ENCODE measurements at places on chromosomes 6 and 20.

DNA sequence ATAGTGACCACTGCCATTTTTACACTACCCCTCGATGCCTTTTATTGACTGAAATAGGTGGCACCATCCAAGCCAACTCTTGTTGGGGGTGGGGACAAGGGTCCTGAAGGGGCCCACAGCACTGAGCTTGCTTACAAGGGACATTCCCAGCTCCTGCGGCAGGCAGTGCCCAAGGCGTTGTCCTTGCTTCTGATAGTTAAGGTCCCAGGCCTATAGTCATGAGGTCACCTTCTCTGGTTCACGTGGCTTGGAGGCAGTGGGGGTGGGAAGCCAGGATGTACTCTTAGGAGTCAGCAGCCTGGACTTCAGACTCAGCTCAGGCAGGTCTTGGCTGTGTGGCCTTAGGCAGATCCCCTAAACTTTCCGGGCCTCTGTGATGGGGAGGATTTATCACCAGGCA, 48.6 kb downstream of the TOX2 start:
- DNase-seq, result no peak

- DNase-seq, result no peak
These were observed 370.9 kb upstream of the HS3ST5 start for GRCh38 chr6:114713690-114714089.

- DNase-seq, result no peak
These were observed 22.7 kb upstream of the POU5F1 start for GRCh38 chr6:31193206-31193605.

GRCh38 chr6:87393026-87393622, 14.6 kb upstream of the CFAP206 start:
- DNase-seq, result peak; percentile 22

DNA sequence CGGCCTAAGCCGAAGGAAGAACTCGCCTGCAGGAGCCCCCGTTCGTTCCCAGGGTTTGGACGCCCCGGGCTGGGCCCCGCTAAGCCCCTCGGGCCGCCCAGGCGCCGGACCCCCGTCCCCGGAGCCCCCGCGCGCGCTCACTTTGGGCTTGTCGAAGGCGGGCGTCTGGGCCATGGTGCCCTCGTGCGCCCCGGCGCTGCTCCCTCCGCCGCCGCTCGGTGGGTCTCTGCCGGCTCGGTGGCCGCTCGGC, 140 bp downstream of the ADA start:
- no peak for DNase-seq

GRCh38 chr6:133804265-133804664, 84.6 kb upstream of the TCF21 start:
- no peak for DNase-seq

DNA sequence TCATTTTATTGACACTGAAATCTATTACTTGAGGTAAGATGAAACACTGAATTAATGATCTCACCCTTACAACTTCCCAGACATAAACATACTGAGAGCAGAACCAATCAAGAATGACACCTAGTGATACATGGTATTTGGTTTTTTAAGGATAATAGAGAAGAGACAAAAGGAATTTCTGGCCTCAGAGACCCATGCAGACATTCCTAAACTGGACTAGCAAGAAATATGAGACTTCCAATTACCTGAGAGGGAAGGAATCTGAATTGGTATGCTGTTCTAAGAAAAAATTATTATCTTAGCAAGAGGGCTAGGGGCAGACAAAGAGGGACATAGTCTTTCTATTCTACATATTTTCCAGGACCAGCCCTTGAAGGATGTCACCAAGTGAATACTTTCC, 141.1 kb downstream of the BMP5 start:
- no peak for DNase-seq

- no peak for DNase-seq
These were observed 15.2 kb upstream of the GUCA1A start for GRCh38 chr6:42158011-42158410.

DNA sequence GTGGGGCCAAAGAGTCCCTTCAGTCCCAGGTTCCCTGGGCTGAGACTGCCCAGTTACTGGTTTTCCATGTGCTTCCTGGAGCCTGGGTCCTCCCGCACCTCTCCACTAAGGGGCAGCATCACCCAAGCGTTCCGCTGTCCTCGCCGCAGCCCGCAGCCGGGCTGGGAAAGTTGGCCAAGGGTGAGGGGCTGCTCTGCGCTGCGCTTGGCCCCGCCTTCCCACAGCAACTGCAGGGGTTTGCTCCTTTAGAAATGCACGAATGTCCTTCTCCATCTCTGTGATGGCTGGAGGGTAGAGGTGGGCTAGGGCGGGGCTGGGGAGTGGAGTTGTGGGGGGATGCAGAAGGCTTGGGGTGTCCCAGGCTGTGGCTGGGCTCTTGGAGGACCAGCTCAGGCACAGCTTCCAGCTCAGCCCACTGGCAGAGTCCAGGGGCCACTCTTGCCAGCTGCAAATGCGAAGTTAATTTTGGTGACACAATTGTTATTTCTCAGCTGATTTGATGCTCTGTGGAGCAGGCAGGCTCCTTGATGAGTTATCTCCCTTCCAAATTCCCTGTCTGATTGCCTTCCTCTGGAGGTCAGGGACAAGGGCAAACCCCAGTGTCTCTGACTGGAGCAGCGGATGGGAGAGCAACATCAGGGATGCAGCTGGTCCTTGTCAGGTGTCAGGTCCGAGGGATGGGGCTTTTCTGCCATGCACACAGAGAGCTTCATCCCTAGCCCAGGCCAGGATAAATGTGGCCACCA, 63.2 kb downstream of the NOL4L start:
- peak; percentile 71 for DNase-seq

DNA sequence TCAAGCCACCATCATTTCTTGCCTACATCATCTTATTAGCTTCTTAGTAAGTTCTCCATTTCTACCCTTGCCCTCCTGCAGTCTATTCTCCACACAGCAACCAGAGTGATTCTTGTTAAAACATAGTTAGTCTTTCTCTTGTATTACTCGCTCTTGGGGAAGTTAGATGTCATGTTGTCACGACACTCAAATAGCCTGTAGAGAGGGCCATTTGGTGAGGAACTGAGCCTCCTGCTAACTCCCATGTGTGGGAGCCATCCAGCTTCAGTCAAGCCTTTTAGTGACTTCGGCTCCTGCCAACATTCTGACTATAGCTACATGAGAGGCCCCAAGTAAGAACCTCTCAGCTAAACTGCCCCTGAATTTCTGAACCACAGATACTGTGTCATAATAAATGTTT, 395.4 kb downstream of the CDC5L start:
- no peak for DNase-seq

GRCh38 chr20:58841539-58842264, 9.0 kb downstream of the GNAS-AS1 start:
- DNase-seq, result no peak

- DNase-seq, result no peak
These were observed 21.4 kb downstream of the KCNQ5 start for GRCh38 chr6:72643214-72643613.

- DNase-seq, result no peak
These were observed 59.8 kb downstream of the SOD2 start for GRCh38 chr6:159633196-159633595.

DNA sequence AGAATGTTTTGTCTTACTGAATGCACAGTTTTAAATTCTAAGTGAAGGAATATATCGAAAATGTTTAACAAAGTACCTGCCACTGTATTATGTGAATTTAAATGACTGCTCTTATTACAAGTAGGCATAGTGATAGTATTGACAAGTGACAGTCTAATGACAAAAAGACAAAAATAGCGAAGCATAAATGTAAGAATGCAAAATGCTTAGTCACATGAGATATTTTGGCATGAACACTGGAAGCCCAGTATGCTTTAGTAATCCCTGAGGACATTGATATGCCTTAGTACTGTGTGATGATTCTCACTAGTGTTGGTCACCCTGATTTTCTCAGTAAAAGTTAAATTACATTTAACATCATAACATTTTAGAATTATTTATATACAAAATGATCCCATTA, 153.5 kb downstream of the EYA4 start:
- no peak for DNase-seq

GRCh38 chr20:37868851-37869333, 34.0 kb upstream of the VSTM2L start:
- no peak for DNase-seq

DNA sequence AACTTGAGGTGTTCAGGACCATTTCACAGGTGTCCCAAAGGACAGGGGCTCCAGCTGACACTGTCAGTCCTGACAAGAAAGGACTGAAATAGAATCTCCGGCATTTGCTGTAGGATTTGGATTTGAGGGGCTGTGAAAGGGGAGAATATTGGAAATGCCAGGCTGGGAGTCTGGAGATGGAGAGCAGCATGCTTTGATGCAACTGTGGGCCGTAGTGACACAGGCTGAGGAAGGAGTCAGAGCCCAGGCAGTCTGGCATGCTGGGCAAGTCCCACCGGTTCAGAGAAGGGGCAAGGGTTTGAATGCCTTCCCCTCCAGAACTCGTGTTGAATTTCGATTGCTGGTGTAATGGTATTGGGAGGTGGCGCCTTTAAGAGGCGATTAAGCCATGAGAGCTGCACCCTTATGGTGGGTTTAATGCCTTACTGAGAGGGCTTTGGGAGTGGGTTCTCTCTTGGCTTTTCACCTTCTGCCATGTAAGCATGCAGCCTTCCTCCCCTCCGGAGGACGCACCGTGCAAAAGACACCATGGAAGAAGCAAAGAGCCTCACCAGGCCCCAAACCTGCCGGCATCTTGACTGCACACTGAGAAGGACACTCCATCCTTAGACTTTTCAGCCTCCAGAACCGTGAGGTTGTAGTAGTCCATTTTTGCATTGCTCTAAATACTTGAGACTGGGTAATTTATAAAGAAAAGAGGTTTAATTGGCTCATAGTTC, 9.4 kb upstream of the PYGB start:
- DNase-seq, result no peak

- no peak for DNase-seq
These were observed 189.5 kb downstream of the BMP7 start for GRCh38 chr20:57076951-57077350.

DNA sequence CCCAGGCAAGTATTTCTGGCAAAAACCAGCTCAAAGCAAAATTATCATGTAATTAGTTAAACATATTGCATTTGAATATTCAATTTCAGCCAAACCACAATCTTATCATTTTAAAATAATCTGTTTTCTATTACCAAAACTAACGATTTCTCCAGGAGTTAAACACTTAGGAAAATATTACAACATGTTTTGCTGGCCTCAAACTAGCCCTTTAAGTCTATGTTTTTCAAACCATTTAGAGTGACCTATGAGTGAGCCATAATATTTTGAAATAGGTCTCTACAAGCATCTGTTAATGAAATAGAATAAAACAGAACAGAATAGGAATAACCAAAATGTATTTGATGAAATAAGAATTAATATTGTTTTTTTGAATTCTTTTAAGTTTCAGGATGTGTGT, 370.9 kb downstream of the COL12A1 start:
- DNase-seq, result no peak

GRCh38 chr20:25016471-25016870, 23.9 kb upstream of the APMAP start:
- no peak for DNase-seq

GRCh38 chr6:156700440-156701057, 76.6 kb upstream of the ARID1B start:
- DNase-seq, result no peak

DNA sequence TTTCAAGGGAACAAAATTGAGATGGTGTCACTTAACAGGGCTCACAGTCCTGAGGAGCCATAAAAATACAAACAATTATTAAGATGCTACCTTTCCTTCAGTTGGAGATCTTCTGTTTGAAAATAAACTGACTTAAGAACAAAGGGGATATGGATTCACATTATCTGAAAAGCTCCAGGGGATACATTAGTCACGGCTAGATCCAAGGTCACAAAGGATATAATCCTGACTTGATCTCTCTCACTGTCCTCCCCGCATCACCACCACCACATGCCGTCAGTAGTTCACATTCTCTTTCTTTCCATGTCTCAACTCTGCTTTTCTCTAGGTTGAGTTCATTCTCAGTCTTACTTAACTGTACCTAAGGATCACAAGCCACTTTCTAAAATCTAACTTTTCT, 530.4 kb upstream of the MARCKS start:
- no peak for DNase-seq

DNA sequence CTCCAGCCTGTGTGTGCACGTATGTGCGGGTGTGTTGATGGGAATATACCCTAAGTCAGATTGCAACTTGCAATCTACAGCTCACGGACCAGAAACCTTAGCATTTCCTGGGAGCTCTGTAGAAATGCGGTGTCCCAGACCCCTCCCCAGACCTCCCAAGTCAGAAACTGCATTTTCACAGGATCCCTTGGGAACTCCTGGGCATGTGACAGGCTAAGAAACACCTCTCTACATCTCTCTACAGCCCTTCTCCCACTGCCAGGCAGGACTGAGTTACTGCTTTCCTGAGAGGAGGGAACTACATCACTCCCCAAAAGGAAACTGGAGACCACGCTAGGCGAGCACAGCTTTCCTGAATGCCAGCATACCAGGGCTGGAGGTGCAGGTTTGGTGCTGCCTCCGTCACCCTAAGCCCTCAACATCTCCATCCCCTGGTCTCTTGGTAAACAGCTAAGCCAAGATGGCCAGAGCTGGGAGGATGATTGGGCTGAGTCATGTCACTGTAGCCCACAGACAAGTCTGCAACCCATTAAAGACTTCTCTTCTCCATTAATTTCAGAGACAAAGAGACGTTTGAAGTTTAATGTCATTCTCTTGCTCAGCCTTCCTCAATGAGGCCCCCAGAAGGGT, 194.4 kb downstream of the BMP7 start:
- DNase-seq, result no peak

DNA sequence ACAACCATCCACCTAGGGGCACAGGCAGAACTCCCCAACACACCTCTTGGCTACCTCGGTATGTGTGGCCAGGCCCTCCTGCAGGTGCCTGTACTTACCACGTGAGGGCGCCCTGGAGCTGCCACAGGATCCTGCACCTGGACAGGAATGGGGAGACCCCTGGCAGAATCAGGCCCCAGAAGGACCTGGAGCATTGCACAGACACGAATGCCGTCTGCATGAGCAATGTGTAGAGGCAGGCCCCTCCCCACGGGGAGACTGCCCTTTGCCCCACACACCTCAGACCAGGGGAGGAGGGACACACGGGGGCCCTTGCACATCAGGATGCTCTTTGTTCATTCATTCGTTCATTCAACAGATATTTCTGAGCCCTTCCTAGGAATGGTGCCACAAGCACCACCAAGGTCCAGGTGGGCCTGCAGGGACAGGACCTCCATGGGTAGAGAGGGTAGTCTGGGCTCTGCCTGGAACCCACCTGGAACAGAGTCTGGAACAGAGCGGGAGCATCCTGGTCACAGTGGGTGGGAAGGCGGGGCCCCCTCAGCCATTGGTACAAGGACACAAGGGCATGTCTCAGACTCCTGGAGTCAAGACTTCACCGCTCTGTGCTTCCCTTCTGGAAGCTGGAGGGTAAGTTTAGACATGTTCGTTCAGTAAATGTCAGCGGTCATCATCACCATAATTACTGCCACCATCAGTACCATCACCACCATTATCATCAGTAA, 32.3 kb downstream of the YTHDF1 start:
- peak; percentile 49 for DNase-seq

DNA sequence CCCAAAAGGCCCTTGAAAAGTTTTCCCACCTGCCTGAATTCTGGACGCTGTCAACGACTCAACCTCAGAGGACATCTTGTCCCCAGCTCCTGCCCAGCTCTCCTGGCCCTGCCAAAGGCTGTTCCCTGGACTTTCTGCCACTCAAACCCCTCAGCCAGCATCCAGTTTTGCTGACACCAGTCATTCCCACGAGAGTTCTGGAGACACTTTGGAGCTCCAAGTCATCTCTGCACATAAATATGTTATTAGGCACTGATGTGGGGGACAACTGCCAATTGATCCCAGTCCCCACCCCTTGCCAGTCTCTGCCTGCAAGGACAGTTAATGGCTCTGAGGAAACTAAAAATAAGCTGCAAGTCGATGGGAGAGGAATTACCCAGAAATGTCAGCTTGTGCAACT, 38.9 kb upstream of the KCNB1 start:
- DNase-seq, result no peak

Measured in activated CD8-positive, alpha-beta memory T cell treated with anti-CD3 and anti-CD28 coated beads, Interleukin-2, amount 50 U/mL, for 4 hours (primary cell).